Naive thymus-derived CD8-positive, alpha-beta T cell (primary cell): ENCODE measurements at places on chromosomes 1 and 21. TPM values are rescaled to one million over a fixed set of nuclear protein-coding genes. Genes with fewer than 3 reads are reported as not detected.

Gene CRYAA
- total RNA-seq, result not detected

GRCh38 chr1:217139513-217139912 lies 416.3 kb upstream of the ESRRG start:
- DNase-seq, result no peak
- peaks cover 9% of the 10 kb centered on the region for H3K36me3 ChIP-seq
- H3K27me3 ChIP-seq, result peaks cover 54% of the 10 kb centered on the region
- H3K4me3 ChIP-seq, result no peak overlapping the region

Gene LCE1F
- total RNA-seq, result not detected

DNA sequence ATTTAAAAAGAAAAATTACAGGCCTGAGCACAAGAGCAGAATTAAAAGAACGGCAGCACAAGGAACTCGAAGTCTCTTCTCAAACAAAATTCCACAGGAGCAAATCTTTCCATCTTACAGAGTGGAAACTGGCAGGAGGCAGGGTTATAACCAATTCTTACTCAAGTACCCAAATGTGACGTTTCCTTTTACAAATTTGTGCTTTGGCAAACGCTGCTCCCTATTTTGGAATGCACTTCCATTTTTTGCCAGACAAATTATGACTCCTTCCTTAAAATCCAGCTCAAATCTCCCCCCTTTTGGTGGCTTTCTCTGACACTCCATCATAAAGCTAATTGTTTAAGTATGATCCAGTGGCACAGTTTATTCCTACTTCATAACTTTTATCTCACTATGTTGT lies 7.8 kb downstream of the ERI3 start:
- H3K27me3 ChIP-seq, result no peaks in the 10 kb centered on the region
- no peak for DNase-seq
- H3K36me3 ChIP-seq, result no peaks in the 10 kb centered on the region
- H3K4me3 ChIP-seq, result no peak overlapping the region
- H3K4me1 ChIP-seq, result peaks cover 32% of the 10 kb centered on the region

Gene SIM2
- total RNA-seq, result not detected

DNA sequence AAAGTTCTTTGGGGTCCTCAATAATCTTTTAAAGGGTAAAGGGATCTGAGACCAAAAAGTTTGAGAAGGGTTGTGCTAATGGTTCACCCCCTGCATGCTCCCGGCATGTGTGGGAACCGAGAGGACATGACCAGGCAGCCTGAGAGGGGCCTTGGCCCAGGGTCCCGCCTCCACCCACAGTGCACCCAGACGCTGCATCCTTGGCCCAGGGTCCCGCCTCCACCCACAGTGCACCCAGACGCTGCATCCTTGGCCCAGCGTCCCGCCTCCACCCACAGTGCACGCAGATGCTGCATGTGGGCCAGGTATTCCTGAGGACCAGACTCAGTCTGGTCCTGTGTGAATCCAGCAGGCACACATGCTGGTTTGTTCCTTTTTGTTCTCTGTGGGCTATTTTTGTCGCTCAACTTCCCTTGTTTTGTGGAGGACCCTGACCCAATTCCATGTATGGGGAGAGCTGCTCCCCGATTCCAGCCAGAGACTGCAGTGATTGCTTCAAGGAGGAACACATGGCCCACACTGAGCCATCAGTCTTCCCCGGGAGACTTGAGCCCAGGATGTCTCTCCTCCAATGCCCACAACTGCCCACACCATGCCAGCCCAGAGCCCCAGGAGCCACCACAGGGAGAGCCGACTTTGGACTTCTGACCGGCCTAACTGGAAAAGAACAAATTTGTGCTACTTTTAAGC lies 3.5 kb downstream of the NPHP4 start:
- H3K27ac ChIP-seq, result no peak overlapping the region
- peak; percentile 41 for DNase-seq
- H3K4me1 ChIP-seq, result peaks cover 13% of the 10 kb centered on the region
- H3K4me3 ChIP-seq, result no peak overlapping the region

GRCh38 chr21:32137931-32138330 lies 140.9 kb downstream of the MIS18A start:
- H3K36me3 ChIP-seq, result no peaks in the 10 kb centered on the region
- H3K27ac ChIP-seq, result no peak overlapping the region
- no peak overlapping the region for H3K4me3 ChIP-seq
- H3K4me1 ChIP-seq, result peaks cover 2% of the 10 kb centered on the region

Gene LCK
- 515 TPM for total RNA-seq

GRCh38 chr1:19532519-19532918 lies 47.2 kb upstream of the CAPZB start:
- H3K4me3 ChIP-seq, result no peak overlapping the region
- H3K27me3 ChIP-seq, result no peaks in the 10 kb centered on the region
- H3K4me1 ChIP-seq, result peaks cover 10% of the 10 kb centered on the region
- no peak for DNase-seq

DNA sequence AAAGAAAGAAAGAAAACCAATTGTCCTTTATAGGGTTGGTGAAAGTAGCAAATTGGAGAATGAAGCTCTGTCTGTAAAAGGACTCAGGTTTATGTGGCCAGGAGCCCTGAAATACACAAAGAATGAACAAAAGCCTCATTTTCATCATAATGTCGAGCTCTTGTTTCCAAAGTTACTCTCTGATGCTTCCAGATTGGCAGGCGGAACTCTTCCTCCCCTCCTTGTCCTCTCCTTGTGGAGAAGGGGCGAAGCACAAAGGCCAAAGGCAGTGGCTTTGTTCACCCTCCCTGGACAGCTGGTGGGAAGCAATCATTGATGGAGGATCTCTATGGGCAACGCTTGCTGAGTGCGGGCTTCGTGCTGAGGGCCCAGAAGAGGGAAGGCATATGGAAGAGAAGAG lies 5.6 kb downstream of the CA6 start:
- H3K27ac ChIP-seq, result peak overlapping the region; percentile 81
- no peaks in the 10 kb centered on the region for H3K27me3 ChIP-seq
- H3K36me3 ChIP-seq, result peaks cover 6% of the 10 kb centered on the region
- no peak overlapping the region for H3K4me3 ChIP-seq
